Brain pericyte (primary cell): ENCODE measurements at places on chromosomes 16 and 17.

- DNase-seq = no peak
These were observed 902 bp upstream of the DHRS7B start for GRCh38 chr17:21125862-21126261.

DNA sequence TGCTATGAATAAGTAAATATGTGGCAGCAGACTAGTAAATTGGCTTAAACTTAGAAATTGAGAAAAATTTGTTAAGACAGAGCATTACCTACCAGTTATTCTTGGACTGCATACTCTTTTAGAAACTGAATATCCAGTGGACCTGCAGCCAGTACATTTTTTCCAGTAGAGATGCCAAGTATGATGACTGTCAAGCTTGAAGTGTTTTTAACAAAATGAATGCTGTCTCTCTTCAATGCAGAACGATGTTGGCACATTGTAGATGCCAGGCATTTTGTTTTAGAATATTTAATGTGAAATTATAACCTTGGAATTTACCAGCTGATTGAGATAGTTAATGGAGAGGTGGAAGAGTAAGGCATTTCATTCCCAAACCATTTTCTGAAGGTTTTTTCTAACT is 52.5 kb downstream of the NFAT5 start:
- no peak for DNase-seq

DNA sequence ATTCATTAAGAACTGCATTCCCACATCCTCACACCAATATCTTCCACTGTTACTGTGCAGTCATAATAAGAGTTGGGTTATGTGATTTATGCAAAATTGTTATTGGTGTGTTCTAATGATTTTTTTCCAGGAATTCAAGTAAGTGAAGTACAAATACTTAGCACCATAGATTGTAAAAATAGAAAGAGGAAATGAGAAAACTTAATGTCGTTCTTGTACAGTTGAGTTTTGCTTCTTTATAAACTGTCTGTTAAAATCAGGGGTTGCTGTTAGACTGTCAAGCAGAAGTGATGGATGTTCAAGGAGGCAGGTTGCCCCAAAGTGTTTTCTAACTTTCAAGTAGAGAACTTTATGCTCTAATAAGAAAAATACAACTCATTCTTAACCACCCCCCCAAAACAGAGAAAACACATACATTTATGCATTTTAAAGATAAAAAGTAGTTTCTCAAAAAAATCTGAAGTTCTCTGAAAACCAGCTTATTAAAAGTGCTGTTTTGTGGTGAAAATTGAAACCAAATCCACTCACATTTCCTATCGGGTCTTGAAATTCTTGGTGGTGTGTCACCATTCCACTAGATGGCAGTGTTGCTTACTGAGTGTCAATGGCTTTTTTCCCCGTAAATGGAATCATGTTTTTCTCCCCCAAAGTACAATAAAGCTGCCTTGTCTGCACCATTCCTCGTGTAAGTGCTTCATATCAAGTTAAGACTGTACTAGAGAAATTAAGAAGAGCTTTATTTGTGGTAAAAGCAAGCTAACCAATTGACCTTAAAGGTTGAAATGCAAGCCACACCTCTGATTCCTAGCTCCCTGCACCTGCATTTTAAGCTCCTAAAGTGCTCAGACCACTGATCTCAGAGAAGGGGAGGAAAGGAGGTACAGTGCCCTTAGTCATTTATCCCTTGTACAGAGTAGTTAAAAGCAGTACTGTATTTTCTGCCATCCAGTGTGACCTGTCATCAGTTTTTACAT is 4.7 kb upstream of the IGSF6 start:
- no peak for DNase-seq

DNA sequence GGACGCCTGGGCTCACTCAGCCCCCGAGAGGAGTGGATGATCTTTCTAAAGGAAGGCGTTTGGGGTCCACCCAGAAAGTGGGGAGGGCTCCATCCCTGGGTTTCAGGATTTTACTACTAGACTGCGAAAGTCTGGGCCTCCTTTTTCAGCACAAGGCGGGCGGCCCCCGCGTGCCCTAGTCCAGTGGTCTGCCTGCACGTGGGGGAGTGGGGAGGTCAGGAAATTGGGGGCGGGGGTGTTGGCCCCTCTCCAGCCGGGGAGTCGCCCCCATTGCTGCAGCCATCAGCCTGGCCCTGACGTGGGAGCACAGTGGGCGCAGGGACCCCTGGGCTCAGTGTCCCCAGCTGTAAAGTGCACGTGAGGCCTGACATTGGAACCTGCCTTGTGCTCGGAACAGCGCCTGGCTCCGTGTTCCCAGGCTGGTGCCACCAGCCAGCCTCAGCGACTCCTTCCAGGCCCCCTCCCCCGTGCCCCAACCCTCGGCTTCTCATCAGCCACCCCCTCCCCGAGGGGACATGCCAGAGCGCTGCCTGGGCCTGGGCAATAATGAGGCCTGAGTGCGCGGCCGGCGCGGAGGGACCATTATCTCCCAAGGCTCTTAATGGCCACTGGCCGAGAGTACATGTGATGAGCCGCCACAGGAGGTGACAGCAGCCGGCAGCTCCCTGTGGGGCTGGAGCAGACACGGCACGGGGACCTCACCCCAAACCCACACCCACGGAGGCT is 2.4 kb upstream of the C1QTNF8 start:
- no peak for DNase-seq

DNA sequence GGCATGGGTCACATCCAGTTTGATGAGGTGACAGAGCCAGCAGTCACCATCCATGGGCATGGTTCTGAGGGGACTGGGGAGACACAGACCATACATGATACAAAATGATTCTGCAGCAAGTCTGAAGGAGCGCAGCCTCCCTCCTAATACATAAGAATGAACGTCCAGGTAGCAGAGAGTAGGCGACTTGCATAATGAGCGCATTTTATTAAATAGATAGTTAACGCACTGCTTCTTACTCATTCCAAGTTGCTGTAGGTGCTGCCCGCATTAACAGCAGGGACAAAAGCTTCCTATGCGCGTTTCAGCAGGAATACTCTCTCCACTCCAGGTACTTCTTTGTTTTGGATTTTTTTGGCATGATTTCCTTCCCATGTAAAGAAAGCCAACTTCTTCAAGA is 73.8 kb downstream of the SLC5A11 start:
- DNase-seq = no peak

DNA sequence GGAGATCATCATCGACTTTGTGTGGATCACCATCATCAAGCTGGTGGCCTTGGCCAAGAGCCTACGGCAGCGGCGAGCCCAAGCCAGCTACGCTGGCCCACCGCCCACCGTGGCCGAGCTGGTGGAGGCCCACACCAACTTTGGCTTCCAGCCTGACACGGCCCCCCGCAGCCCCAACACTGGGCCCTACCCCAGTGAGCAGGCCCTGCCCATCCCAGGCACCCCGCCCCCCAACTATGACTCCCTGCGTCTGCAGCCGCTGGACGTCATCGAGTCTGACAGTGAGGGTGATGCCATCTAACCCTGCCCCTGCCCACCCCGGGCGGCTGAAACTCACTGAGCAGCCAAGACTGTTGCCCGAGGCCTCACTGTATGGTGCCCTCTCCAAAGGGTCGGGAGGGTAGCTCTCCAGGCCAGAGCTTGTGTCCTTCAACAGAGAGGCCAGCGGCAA is 72.5 kb downstream of the COG7 start:
- DNase-seq = no peak

GRCh38 chr16:1713933-1714332 is 7.9 kb downstream of the MAPK8IP3 start:
- DNase-seq = no peak

DNA sequence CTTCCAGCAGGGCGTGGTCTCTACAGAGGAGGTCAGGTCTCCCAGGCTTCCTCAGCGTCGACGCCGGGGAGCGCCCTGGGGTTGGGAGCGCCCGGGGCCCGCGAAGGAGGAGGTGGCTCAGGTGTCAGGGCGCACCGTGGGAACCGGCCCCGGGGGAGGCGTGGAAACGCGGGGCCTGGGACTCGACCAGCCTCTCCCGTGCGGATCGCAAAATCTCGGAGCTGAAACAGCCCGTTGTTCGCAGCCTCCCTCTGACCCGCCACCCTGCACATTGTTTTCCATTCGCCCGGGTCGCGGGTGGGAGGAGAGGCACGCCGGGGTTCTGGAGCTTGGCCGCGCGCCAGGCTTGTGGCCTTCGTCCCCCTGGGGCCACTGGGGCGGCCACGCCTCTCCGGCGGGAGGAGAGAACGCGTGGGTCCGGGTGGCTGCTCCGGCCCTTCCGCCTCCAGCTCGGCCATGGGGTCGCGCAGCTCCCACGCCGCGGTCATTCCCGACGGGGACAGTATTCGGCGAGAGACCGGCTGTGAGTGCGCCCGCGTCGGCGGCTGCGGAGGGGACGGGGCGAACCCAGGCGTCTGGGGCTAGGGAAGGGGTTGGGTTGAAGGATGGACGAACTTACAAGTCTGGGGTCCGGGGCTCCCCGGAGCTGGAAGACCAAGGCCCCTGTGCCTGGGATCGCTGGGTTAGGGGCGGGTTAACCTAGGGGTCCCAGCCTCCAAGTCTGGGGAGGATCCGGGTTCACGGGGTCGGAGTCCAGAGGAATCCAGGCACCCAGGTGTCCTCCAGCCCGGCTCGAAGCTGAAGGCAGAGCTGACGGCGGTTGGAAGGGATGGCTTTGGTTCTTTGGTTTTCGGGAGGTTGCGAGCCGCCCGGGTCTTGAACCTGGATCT is at the start of gene CHP2:
TSS of gene CHP2 (plus strand) at position 433 of the 890 bp plus-strand sequence. CDS start at position 457, 24 bp downstream.
- no peak for DNase-seq

- DNase-seq = no peak
These were observed at the start of gene B4GALNT2 for GRCh38 chr17:49132699-49133364. Gene B4GALNT2 (plus strand): TSS chr17:49132769. CDS start chr17:49132793, 24 bp downstream.

GRCh38 chr17:38511150-38512108 is 83.2 kb downstream of the ARHGAP23 start:
- DNase-seq = no peak

DNA sequence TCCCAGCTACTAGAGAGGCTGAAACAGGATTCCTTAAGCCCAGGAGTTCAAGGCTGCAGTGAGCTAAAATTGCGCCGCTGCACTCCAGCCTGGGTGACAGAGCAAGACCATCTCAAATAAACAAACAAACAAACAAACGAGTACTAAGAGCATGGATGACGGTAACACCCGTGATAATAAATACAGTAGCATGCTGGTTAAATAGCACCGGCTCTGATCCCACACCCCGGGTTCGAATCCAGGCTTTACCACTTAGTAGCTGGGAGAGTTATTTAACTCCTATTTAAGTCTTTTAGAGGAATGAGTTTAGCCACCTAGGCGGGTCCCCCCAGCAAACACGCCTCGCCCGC is 301 bp upstream of the METTL22 start:
- no peak for DNase-seq

DNA sequence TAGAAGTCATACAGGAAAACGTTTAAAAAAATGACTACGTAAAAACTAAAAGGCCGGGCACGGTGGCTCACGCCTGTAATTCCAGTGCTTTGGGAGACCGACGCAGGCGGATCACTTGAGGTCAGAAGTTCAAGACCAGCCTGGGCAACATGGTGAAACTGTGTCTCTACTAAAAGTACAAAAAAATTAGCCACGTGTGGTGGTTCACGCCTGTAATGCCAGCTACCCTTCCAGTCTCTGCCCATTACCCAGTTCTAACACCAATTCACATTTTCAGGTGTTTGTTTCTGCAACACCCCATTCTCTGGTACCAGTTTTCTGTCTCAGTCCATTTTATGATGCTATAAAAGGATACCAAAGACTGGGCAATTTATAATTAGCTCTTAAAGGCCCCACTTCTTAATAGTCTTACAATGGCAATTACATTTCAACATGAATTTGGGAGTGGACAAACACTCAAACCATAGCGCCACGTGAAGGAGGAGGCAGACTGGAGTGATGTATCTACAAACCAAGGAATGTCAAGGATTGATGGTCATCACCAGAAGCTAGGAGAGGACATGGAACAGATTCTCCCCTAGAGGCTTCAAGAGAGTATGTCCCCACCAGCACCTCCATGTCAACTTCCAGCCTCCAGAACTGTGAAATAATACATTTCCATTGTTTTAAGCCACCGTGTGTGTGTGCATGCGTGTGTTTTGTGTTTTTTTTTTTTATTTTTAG is 791 bp upstream of the C17orf75 start:
- DNase-seq = no peak

- DNase-seq = no peak
These were observed 6.2 kb upstream of the SLC7A6 start for GRCh38 chr16:68257906-68258800.

GRCh38 chr16:19718624-19718965 is 524 bp downstream of the IQCK start:
- no peak for DNase-seq

DNA sequence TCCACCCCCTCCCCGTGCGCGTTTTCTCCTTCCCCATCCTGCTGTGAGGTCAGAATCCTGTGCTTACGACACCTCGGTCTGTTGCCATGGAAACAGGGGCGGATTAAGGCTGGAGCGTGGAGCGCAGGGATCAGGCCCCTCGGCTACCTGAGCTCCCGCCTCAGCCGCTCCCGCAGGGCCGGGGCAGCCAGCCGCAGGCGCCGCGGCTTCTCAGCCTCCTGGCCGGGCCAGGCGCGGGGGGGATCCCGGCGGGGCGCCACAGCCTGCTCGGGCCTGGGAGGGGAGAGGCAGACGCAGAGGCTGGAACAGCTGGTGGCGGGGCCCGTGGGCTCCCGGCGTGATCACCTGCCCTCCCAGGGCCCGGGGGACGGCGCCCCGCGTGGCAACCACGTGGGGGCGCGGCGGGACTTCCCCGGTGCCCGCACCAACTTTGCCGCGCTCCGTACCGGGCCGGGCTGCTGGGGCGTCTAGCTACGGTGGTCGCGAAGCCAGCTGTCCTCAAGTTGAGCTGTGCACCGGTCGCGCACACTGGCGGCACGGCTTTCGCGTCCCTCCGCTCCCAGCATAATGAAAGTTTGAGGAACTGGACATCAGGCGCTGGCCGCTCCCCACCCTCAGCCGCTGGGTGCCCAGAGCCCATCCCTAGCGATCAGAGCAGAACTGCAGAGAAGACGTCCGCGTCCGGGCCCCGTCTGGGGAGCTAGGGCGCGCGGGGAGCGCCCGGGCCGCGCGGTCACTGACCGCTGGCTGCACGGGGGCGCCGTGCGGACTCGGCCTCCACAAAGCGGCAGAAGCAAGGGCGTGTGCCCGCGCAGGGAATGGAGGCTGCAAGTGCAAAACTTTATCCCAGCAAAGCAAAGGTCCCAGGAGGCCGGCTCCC is 1.2 kb downstream of the RTN4RL1 start:
- DNase-seq = no peak
